ENCODE measurements at places on chromosomes 5 and 9.

GRCh38 chr5:54844905-54845566 is 140.4 kb downstream of the ESM1 start:
- no peak for DNase-seq

- DNase-seq = no peak
Measured at GRCh38 chr9:27864644-27865438, 291.6 kb upstream of the C9orf72 start.

- DNase-seq = no peak
Measured at GRCh38 chr9:86660146-86660943, 287.0 kb downstream of the GAS1 start.

GRCh38 chr5:151463137-151464029 is 16.0 kb downstream of the SLC36A1 start:
- no peak for DNase-seq

DNA sequence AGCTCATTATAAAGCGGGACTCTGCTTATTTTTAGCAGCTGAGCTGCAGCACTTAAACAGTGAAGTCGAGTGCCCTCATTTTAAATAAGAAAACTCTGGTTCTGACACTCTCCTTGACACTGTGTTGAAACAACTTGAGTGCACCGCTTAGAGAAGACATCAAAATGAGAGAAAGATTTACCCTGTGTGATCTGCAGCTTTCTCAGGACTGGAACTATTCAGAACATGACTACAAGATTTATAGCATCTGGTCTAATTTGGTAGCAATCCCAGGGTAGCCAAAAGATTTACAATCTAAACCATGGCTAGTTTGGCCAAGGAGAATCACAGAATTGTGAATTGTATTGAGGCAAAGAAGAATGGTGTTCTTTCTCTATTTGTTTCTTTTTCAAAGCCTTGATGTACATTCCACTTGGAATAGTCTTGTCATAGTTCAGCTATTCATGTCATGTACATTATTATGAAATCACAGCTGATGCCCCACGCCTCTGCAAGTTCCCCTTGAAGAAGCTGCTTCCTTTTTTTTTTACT is 38.7 kb downstream of the PLEKHG4B start:
- no peak for DNase-seq

- DNase-seq = no peak
Measured at GRCh38 chr5:74337254-74337983, 303.1 kb downstream of the ENC1 start.

DNA sequence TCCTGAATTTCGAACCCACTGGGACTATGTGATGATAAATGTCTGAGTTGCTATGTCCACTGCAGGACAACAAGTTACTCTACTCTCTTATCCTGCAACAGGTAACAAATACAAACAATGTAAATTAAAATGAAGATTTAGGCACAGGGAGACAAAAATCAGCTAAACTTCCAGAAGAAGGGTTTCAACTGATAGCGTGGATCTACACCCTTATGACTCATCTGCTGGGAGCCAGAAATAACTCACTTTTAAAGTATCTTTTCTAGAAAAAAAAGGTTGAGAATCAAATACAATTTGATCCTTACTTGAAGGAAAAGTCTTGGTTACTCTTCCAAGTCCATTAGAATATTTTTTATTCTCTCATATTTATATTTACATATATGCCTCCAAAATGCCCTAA is 21.4 kb downstream of the PJA2 start:
- DNase-seq = no peak

- DNase-seq = no peak
Measured at GRCh38 chr5:113505181-113505580, 8.3 kb upstream of the YTHDC2 start.

DNA sequence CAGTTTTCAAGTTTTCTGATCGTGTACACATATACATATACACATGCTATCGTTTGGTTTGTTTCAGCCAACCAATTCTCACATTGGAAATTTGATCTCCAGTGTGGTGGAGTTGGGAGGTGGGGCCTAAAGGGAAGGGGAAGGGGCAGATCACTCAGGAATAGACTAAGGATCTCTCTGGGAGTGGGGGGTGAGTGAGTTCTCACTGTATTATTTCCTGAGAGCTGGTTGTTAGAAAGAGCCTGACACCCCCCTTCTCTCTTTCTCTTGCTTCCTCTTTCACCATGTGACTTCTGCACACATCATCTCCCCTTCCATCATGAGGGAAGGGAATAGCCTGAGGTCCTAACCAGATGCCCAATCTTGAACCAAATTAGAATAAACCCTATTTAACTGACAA is 551.7 kb downstream of the MAT2B start:
- no peak for DNase-seq

GRCh38 chr9:103681435-103681834 is 412.7 kb upstream of the SMC2 start:
- no peak for DNase-seq

- peak; percentile 34 for DNase-seq
Measured at GRCh38 chr5:180606215-180606785, 15.0 kb upstream of the SCGB3A1 start.

GRCh38 chr5:122221857-122222256 is 90.2 kb upstream of the SNCAIP start:
- DNase-seq = no peak

DNA sequence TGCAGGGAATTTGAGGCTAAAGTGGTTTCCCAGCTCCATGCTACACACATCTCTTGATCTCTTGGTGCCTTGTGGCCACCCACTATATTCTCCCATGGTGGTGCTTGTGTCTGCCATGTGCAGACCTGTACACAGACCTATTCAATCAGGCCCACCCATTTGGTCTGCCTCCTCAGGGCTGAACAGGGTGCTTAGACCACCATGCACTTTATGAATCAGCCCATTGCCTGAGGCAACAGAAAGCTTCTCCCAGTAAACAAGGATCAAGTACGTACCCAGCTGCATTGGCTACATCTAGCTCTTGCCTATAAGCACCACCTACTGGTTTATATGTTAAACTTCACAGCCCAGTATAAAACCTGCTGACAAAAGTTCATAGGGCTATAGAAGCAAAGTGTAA is 664.3 kb upstream of the EDIL3 start:
- DNase-seq = no peak

DNA sequence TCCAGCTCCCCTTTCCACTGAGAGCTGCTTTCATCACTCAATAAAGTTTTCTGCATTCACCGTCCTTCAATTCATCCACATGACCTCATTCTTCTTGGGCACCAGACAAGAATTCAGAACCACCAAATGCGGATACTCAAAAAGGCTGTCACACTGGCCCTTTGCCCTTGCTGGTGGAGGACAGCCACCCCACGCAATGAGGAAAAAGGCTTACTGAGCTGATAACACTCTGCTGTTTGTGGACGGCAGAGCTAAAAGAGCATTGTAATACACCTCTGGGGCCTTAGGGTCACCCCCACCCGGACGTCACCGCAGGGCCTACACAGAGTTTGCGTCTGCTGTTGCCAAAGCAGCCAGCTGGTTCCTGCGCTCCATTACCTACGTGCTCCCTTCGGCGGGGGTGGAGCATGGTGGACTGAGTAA is 51.2 kb upstream of the ZNF608 start:
- no peak for DNase-seq

DNA sequence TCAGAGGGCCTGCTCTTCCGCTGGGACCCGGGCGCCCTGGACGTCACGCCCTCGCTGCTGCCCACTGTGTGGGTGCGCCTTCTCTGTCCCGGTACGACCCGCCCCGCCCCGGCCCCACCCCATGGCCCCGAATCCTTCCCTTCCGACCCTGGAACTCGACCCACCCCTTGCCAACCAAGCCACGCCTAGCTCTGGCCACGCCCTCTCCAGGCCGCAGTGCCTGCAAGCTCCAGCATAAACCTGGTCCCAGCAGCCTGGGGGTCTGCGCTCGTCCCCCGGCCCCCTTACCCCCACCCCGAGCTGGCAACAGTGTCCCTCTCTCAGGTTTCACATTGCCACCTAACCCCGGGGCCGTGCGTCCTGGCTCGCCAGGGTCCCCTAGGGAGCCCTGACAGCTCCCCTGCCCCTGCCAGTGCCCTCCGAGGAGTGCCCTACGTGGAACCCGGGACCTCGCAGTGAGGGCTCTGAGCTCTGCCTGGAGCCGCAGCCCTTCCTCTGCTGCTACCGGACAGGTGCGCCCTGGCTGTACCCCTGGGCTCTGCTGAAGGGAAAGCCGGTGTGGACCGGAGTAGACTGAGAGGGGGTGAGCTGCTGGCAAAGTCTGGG is 3.4 kb downstream of the ADGRD2 start:
- DNase-seq = no peak

DNA sequence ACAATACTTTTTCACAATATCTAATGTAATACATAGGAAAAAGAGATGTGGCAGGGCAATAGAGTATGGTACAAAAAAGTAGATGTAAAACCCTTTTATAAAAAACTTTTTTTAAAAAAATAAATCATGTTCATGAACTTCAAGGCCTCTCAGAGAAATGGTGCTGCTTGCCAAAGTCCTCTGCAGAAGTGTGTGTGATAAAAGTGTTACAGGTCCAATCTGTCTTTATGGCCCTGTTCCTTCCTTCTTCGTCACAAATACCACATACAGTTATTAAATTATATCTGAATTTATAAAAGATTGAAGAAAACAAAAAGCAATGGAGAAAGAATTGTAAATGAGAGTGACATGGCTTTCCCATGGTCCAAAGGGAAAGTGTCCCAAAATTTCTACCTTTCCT is 21.7 kb upstream of the CCNH start:
- no peak for DNase-seq

GRCh38 chr5:98187945-98188344 is 585.5 kb upstream of the RGMB start:
- no peak for DNase-seq

GRCh38 chr5:56360816-56361215 is 127.7 kb upstream of the ANKRD55 start:
- no peak for DNase-seq

DNA sequence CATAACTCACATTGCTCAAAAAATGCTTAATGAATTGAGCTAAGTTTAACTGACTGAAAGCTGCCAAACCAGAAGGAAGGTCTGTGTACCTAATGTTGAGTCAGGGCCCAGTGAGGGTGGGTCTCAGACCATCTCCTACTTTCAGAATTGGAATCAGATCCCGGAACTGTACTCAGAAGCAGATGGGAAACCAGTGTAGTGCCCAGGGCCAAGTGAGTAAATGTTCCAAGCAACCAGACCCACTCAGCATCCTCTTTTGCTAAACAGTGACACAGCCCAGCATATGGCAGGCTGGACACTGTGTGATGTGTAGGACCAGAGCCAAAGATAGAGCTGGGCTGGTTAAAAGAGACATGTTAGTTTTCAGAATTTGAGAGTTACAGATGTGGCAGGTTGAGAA is 94.1 kb downstream of the PLCXD3 start:
- no peak for DNase-seq

GRCh38 chr5:155290937-155291336 is 277.4 kb downstream of the KIF4B start:
- no peak for DNase-seq

DNA sequence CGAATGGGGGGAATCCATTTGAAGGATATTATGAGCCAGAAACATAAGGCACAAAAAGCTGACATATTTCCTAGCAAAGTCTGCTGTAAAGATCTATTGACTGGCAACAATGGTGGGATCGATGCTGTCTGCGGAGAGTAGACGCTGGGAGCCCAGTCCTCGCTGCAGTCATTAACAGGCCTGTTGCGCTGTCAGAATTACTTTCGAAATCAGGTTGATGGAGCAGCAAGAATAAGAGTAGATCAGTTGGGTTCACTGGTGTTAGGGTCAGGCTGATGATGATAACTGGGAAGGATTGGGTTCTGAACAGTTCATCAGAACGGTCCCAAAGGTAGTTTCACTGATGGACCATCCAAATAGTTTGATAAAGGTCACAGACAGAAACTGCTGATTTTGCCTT is 87.1 kb downstream of the MEGF10 start:
- no peak for DNase-seq

GRCh38 chr5:170427672-170428236 is 38.6 kb upstream of the KCNMB1 start:
- DNase-seq = no peak

- no peak for DNase-seq
Measured at GRCh38 chr5:153880106-153880505, 158.6 kb downstream of the FAM114A2 start.

DNA sequence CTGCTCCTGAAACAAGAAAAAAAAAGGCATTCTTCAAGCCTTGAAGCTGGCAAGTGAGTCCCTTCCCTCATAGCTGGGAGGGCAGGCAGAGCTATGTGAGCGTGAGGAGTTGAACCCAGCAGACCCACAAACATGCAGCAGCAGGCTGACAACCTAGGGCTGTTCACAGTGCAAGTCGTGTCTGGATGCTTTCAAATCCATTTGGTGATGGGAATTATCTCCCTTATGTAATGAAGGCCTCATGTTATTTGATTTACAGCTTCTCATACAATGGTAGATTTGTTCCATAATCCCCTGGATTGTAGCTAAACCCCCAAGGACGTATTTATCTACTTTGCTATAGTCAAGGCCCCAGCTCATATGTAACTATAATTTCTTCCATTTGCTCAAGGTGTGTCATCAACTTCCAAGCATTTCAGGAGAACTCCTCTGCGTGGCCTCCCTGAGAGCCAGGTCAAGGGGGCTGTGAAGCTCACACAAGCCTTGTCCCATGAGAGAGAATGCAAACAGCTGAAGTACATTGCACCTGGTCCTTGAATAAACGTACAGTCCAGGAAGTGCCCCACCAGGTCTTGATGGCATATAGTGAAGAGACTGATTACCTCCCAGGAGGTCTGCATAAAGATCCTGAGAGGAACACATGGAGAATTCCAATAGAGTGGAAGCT is 124.8 kb upstream of the SLC1A3 start:
- no peak for DNase-seq

- no peak for DNase-seq
Measured at GRCh38 chr9:128107468-128108268, 19.9 kb downstream of the PTGES2 start.

- no peak for DNase-seq
Measured at GRCh38 chr9:8429157-8429556, 629.6 kb upstream of the DMAC1 start.

DNA sequence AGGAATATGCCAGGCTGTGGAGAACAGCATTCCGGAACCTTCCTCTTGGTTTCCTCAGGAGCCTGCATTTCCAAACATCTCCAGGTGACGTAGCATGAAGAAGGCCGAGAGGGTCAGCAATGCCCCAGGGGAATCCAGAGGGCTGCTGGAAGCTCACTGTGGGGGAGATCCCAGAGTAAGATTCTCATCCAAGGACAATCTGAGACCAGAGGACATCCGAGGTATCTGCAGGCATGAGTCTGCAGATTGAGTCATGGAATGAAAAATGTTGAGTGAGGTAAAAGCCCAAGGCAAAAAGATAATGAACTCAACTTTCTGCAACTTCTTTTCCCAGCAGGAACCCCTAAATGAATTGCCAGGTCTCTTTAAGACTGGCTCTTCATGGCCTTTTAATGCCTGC is 73.5 kb downstream of the KIF4B start:
- no peak for DNase-seq

- no peak for DNase-seq
Measured at GRCh38 chr9:136046554-136046920, 48.6 kb downstream of the NACC2 start.
